ENCODE measurements at places on chromosomes 3 and 15. TPM values are rescaled to one million over a fixed set of nuclear protein-coding genes. Genes with fewer than 3 reads are reported as not detected.

- no peak for DNase-seq
Measured at GRCh38 chr3:30333903-30334302, 272.5 kb upstream of the TGFBR2 start.

DNA sequence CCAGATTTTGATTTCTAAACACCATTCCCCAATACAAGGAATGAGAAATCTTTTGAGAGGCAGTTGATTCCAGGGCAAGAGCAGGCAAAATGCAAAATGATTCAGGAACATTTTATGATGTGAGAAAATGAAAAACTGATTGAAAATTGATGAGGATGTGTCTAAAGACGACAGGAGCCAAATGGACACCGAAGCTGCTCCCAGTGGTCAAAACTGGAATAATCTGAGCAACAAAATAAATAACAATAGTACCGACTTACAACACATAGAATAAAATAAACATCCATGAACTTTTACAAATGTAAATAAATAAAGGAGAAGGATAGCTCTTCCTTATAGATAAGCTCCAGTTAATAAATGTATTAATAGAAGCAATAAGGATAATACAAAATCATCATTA, 186.8 kb downstream of the OCA2 start:
- DNase-seq: no peak

DNA sequence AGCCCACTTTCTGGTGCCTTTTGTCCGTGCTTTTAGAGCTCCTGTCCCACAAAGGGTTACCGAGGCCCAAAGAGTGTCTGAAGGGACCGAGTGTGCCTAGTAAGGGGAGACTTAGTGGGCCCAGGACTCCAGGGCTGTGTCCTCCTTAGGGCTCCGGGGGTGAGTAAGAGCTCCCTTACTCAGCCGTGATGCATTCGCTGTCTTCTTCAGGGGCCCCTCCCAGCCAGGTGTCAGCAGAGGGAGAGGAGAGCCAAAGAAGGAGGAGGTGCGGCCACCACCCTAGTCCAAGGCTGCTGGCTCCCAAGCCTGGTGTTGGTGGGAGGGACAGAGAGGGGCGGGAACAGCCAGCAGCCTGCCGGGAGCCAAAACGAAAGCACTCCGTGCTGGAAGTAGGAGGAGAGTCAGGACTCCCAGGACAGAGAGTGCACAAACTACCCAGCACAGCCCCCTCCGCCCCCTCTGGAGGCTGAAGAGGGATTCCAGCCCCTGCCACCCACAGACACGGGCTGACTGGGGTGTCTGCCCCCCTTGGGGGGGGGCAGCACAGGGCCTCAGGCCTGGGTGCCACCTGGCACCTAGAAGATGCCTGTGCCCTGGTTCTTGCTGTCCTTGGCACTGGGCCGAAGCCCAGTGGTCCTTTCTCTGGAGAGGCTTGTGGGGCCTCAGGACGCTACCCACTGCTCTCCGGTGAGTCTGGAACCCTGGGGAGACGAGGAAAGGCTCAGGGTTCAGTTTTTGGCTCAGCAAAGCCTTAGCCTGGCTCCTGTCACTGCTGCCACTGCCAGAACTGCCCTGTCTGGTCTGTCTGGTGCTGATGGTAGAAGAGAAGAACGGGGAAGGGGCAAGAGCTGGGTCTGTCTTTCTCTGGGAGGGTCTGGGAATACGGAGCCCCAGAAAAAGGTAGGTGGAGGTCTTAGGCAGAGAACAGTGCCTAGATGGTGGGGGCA, at the start of gene IL17RC:
IL17RC (plus strand) TSS at position 365 of the 947 bp plus-strand sequence; CDS start at position 583, 218 bp downstream.
- peak; percentile 93 for DNase-seq

- DNase-seq: no peak
Measured at GRCh38 chr3:50155491-50155878, 361 bp downstream of the SEMA3F start.

- no peak for DNase-seq
Measured at GRCh38 chr15:35769656-35770055, 223.7 kb upstream of the DPH6 start.

LINGO1 gene
- total RNA-seq: 11.9 TPM

ROPN1B gene
- 0.41 TPM for total RNA-seq
